AG04450 (cell line): ENCODE measurements at places on chromosomes 2 and 18.

- no peak for DNase-seq
These were observed 287.4 kb upstream of the HDAC4 start for GRCh38 chr2:239688122-239688681.

DNA sequence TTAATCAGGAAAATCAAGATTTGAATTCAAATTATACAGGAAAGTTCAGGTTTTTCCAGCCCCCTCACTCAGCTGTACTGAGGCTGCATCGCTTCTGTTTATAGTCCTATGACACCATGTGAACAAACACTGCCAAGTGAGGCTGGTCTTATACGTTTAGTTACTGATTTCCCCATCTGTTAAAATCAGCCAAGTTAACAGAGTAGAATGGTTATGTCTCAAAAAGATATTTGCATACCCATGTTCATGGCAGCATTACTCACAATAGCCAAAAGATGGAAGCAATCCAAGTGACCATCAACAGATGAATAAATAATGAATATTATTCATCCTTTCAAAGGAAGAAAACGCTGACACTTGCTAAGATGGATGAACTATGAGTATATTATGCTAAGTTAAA lies 43.8 kb downstream of the REEP1 start:
- DNase-seq = no peak

- DNase-seq = no peak
These were observed 230.9 kb upstream of the SLC14A2 start for GRCh38 chr18:45384137-45384961.

DNA sequence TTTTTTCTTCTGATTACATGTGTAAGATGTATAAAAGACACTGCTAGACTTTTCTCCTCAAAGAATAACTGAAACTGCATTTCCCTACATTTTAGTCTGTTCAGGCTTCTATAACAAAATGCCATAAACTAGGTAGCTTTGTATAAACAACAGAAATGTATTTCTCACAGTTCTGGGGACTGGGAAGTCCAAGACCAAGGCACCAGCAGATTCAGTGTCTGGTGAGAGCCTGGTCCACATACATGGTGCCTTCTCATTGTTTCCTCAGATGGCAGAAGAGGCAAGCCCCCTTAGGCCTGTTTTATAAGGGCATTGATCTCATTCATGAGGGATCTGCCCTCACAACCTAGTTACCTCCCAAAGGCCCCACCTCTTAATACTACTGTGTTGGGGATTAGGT lies 71.5 kb downstream of the MAPRE2 start:
- DNase-seq = no peak
